ENCODE measurements at places on chromosomes 13 and 19. TPM values are rescaled to one million over a fixed set of nuclear protein-coding genes. Genes with fewer than 3 reads are reported as not detected.
A peak's percentile ranks its signal among the peaks of the same experiment; 100 is the strongest.

- no peak overlapping the region for H3K4me3 ChIP-seq
- H3K4me1 ChIP-seq = no peaks in the 10 kb centered on the region
- DNase-seq = no peak
- no peak overlapping the region for H3K27ac ChIP-seq
- no peaks in the 10 kb centered on the region for H3K36me3 ChIP-seq
These were observed 364.9 kb downstream of the OXGR1 start for GRCh38 chr13:96629331-96629730.

DNA sequence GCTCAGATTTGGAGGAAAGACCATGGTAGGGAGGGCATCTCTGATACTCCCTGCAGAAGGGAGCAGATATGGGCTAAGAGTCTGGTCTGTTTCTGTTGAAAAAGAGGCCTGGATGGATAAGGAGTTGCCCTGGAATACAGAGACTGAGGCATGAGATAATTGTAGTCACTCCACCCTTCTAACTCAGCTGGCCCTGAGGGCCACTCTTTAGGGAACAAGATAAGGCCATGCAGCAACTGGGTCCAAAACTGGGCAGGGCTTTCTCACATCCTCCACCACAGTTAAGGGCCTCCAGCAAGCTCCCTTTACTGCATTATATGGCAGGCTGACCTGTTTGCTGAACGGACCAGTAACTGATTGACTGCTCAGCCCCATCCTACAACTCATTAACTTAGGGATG lies 1.3 kb downstream of the ZNF749 start:
- peak overlapping the region; percentile 98 for H3K27ac ChIP-seq
- peaks cover 20% of the 10 kb centered on the region for H3K4me1 ChIP-seq
- H3K4me3 ChIP-seq = peak overlapping the region; percentile 95
- peaks cover 36% of the 10 kb centered on the region for H3K36me3 ChIP-seq
- DNase-seq = no peak

GRCh38 chr13:113207890-113208420 lies 514 bp downstream of the PCID2 start:
- peaks cover 18% of the 10 kb centered on the region for H3K4me1 ChIP-seq
- H3K4me3 ChIP-seq = peak overlapping the region; percentile 89
- DNase-seq = peak; percentile 25

DNA sequence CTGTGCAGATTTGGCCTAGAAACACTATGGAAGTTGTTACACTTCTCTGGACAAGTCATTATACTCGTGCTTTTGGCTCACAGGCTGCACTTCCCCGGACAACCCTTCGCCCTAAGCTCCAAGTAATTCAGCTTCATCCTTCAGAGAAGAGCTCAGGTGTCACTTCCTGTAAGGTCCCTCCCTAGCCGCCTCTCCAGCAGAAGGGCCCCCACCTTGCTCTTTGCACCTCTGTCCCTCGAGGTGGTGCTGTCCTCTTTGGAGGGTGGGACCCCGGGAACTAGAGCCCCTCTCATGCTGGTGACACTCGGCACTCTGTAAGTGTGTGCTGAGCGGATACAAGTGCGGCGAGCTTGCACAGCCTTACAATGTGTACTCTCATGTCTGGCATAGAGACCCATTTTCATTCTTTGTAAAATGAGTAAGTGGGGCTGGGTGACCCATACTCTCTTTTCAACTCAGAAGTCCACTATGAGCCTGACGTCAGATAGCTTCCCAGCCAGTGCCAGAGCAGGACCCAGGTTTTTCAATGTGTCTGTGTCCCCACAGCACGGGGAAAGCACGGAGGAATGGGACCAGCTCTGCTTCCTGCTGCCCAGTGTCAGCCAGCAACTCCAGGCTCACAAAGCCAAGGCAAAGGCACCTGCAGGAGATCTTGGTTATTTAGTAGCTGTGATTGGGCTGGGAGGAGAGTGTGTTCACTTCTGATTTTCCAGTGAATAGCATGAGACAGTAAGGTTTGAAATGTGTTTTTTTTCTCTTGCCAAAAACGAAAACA lies 26.9 kb downstream of the CHAMP1 start:
- no peak overlapping the region for H3K4me3 ChIP-seq
- H3K4me1 ChIP-seq = no peaks in the 10 kb centered on the region
- H3K36me3 ChIP-seq = no peaks in the 10 kb centered on the region
- no peaks in the 10 kb centered on the region for H3K27me3 ChIP-seq

DNA sequence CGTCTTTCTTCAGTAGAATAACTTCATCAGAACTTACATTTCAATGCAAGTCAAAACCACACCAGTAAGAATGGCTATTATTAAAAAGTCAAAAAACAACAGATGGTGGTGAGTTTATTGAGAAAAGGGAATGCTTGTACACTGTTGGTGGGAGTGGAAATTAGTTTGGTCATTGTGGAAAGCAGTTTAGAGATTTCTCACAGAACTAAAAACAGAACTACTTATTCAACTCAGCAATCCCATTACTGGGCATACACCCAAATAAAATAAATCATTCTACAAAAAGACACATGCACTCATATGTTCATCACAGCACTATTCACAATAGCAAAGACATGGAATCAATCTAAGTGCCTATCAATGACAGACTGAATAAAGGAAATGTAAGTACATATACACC lies 231.2 kb downstream of the NHLRC3 start:
- no peaks in the 10 kb centered on the region for H3K36me3 ChIP-seq
- DNase-seq = no peak
- peaks cover 3% of the 10 kb centered on the region for H3K27me3 ChIP-seq
- H3K4me3 ChIP-seq = no peak overlapping the region
- H3K4me1 ChIP-seq = peaks cover 4% of the 10 kb centered on the region
- H3K27ac ChIP-seq = no peak overlapping the region

GRCh38 chr13:33828431-33829129 lies 10.6 kb downstream of the RFC3 start:
- H3K4me3 ChIP-seq = no peak overlapping the region
- no peaks in the 10 kb centered on the region for H3K36me3 ChIP-seq
- no peak for DNase-seq
- H3K4me1 ChIP-seq = no peaks in the 10 kb centered on the region
- no peak overlapping the region for H3K27ac ChIP-seq

- no peaks in the 10 kb centered on the region for H3K36me3 ChIP-seq
- DNase-seq = no peak
- H3K27me3 ChIP-seq = peaks cover 2% of the 10 kb centered on the region
- H3K27ac ChIP-seq = no peak overlapping the region
- no peak overlapping the region for H3K4me3 ChIP-seq
These were observed 151.8 kb upstream of the TMTC4 start for GRCh38 chr13:100826441-100826840.

- H3K4me3 ChIP-seq = no peak overlapping the region
- H3K36me3 ChIP-seq = no peaks in the 10 kb centered on the region
- H3K27ac ChIP-seq = no peak overlapping the region
- H3K4me1 ChIP-seq = no peaks in the 10 kb centered on the region
- peaks cover 54% of the 10 kb centered on the region for H3K27me3 ChIP-seq
These were observed 90.7 kb downstream of the ATP8A2 start for GRCh38 chr13:25462301-25463125.

DNA sequence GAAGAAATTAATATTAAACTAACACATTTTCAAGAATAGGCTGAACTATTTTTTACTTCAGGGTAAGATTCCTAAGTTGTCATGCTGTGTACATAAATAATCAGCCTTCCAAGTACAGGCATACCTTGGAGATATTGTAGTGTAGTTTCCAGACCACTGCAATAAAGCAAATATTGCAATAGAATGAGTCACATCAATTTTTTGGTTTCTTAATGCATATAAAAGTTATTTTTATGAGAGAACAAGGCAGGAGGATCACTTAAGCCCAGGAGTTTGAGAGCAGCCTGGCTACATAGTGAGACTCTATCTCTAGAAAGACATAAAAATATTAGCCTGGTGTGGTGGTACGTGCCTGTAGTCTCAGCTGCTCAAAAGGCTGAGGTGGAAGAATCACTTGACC lies 511.5 kb downstream of the UQCRFS1 start:
- no peaks in the 10 kb centered on the region for H3K27me3 ChIP-seq
- no peak for DNase-seq
- no peaks in the 10 kb centered on the region for H3K36me3 ChIP-seq
- H3K27ac ChIP-seq = no peak overlapping the region
- peaks cover 4% of the 10 kb centered on the region for H3K4me1 ChIP-seq

DNA sequence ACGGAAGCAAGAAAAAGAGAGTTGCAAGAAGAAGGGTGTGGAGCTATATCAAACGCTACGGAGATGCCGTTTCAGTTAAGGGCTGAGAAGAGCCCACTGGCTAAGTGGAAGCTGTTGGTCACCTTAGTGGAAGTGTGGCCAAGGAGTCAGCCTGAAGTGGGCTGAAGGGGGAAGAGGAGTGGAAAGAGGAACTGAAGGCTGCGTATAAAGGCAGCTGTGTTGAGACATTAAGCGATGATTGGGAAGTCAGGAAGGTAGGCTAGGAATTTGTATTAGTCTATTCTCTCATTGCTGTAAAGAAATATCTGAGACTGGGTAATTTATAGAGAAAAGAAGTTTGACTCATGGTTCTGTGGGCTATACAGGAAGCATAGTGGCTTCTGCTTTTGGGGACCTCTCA lies 14.1 kb upstream of the FRY start:
- no peak overlapping the region for H3K4me3 ChIP-seq
- H3K36me3 ChIP-seq = no peaks in the 10 kb centered on the region
- no peaks in the 10 kb centered on the region for H3K27me3 ChIP-seq

GRCh38 chr19:45842198-45842597 lies 20.7 kb downstream of the SYMPK start:
- H3K27ac ChIP-seq = no peak overlapping the region
- no peak overlapping the region for H3K4me3 ChIP-seq
- H3K36me3 ChIP-seq = peaks cover 50% of the 10 kb centered on the region
- DNase-seq = no peak
- H3K4me1 ChIP-seq = no peaks in the 10 kb centered on the region
- no peaks in the 10 kb centered on the region for H3K27me3 ChIP-seq

GRCh38 chr13:50512474-50513299 lies 330.8 kb downstream of the DLEU7 start:
- no peak overlapping the region for H3K4me3 ChIP-seq
- no peak overlapping the region for H3K27ac ChIP-seq
- peaks cover 11% of the 10 kb centered on the region for H3K4me1 ChIP-seq
- no peak for DNase-seq

DNA sequence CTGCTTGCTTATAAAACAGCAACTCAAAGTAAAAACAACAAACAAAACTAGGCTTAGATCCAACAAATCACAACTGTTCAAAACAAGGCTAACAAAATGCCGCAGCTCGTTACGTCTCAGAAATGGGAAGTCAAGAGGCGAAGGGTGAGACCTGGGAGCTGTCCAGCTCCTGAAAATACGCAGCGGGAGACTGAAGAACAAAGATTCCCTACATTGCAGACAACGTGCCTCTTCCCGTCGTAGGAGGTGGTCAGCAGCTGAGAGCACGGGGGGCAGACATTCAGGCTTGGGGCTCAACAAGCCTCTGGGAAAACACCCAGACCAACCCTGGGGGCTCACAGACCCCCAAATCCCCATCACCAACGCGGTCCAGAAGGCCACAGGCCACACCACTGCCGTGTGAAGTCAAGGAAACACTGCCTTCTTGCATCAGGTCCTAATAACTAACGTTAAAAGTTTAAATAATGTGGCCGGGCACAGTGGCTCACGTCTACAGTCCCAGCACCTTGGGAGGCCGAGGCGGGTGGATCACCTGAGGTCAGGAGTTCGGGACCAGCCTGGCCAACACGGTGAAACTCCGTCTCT lies 13.5 kb downstream of the PLPP2 start:
- no peak overlapping the region for H3K27ac ChIP-seq
- H3K4me3 ChIP-seq = no peak overlapping the region
- no peaks in the 10 kb centered on the region for H3K4me1 ChIP-seq
- H3K27me3 ChIP-seq = peaks cover 10% of the 10 kb centered on the region
- no peak for DNase-seq
- H3K36me3 ChIP-seq = no peaks in the 10 kb centered on the region

DNA sequence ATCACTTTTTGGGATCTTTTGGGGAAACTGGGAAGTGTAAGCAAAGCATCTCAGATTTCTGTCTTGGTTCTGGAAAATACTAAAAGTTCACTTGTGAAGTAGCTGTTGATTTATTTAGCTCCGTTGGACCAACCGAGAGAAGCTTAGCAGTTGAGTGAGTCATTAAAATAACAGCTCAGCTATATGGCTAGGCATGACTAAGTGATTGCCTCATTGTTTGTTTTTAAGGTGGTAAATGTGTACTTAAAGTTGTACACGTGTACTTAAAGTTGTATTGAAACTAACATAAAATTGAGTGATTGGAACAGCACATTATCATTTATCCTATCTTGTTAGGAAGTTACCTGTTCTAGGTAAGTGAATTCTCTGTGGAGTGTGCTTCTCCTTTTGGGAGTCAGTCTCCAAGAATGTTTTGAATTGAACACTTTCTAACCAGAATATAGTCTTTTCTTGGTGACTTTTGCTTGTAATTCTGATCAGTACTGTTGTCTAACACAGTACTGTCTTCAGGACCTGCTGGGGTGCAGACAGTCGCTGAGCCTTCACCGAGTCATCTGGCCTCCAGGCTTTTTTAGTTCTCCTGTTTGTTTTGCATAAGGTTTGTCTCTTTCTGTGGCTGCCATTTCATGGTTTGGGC lies 2.9 kb upstream of the DCUN1D2 start:
- DNase-seq = no peak
- peak overlapping the region; percentile 63 for H3K4me3 ChIP-seq
- H3K27ac ChIP-seq = peak overlapping the region; percentile 92
- H3K4me1 ChIP-seq = peaks cover 41% of the 10 kb centered on the region
- H3K36me3 ChIP-seq = peaks cover 12% of the 10 kb centered on the region

DNA sequence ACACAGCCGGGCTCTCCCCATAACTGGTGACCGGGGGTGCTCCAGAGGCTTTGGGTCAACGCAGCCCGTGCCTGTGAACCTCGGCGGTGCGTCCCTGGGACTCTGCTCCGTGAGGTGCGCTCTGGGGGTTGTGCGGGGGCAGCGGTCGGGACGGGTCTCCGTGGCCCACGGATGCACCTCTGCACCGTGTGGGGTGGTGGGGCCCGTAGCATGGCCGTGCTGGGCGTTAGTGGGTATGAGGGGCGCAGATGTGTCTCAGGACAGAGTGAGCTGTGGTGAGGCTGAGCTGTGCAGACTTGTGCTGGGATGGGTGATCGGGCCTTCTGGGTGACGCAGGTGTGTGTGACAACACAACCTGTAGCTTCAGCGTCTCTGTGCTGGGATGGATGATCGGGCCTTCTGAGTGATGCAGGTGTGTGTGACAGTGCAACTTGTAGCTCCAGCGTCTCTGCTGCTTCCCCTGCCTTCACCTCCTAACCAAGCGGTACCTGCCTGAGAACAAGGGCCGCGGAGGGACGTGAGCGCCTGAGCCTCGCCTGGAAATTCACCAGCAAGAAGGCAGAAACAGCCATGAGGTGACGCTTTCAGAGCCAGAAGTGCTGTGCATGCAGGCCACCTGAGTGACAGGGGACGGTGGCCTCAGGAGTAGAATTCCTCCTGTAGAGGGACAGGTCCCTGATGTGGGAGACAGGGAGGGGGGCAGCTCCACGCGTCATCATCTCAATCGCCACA lies 599 bp downstream of the ZNF331 start:
- no peak for DNase-seq
- no peaks in the 10 kb centered on the region for H3K36me3 ChIP-seq
- peak overlapping the region; percentile 92 for H3K27ac ChIP-seq
- no peaks in the 10 kb centered on the region for H3K27me3 ChIP-seq
- H3K4me3 ChIP-seq = peak overlapping the region; percentile 90

GRCh38 chr19:924553-925086 lies 1.2 kb upstream of the ARID3A start:
- H3K27ac ChIP-seq = peak overlapping the region; percentile 74
- DNase-seq = no peak
- H3K27me3 ChIP-seq = peaks cover 13% of the 10 kb centered on the region
- peak overlapping the region; percentile 74 for H3K4me3 ChIP-seq
- H3K36me3 ChIP-seq = no peaks in the 10 kb centered on the region

ZNF491 gene
- 6.5 TPM for total RNA-seq

COL4A2 gene
- total RNA-seq = 121 TPM

MIA gene
- total RNA-seq = 4.6 TPM

PTOV1 gene
- total RNA-seq = 564 TPM

KASH5 gene
- total RNA-seq = not detected

PRMT1 gene
- total RNA-seq = 306 TPM

GJB2 gene
- total RNA-seq = 2.4 TPM

MADCAM1 gene
- total RNA-seq = 1.0 TPM
